Breast epithelium (tissue), 4 donors: ENCODE measurements at places on chromosomes 7 and 10. TPM values are rescaled to one million over a fixed set of nuclear protein-coding genes. Genes with fewer than 3 reads are reported as not detected.

The TMEM236 gene
- total RNA-seq = 2.9 TPM

The SPDYE16 gene
- total RNA-seq = not detected

The ARHGEF5 gene
- total RNA-seq = 31.8 TPM

The CFAP58 gene
- total RNA-seq = 0.88 TPM

The LRRD1 gene
- total RNA-seq = 0.16 TPM

DNA sequence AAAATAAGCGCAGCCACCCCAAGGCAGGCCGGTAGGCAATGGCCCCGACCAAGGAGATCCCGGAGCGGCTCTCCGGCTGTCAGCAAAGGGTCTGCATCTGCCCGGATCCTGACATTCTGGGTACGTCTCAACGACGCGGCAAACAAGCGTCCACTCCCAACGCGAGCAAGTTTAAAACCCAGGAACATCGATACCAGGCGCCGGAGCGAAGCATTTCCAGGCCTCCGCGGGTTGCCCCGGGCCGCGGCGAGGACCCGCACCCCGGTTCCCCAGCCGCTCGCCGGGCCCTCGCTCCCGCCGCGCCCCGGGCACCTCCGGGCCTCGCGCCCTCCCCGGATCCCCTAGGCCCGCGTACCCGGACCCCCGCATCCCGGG lies 453 bp downstream of the URGCP start:
- peak; percentile 19 for DNase-seq

DNA sequence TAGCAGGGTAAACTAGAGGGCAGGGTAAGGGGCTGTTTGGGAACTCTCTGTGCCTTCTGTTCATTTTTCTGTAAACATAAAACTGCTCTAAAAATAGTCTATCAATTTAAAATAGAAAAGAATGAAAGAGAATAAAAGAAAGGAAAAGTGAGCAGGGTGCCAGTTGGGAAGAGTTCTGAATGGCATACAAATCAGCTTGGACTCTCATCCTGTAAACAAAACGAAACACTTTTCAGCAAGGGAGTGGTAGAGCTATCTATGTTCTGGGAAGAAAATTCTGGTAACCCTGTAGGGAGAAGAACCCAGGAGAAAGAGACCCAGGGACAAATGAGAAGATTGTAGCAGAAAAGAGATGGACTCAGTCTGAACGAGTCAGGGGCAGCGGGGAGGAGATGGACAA lies 24.6 kb downstream of the SCRN1 start:
- DNase-seq = no peak

DNA sequence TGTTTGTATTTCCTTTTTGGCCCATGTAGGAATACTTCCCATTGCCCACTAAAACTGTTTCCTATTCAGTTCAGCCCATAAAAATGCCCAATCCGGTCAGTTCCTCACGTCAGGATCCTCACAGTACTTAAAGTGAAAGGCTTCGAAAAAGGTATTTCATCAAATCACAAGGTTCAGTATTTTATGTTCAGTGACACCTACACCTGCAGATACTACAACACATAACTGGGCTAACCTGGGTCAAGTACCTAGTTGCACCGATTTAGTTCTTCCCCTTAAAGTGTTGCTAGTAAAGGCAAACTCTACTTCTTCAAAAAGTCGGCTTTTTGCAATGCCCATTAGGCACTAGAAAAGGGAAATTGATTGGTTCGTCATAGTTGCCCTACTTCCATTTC lies 1.1 kb downstream of the SNX13 start:
- no peak for DNase-seq

- DNase-seq = no peak
Observed at GRCh38 chr10:36269222-36269621, 627.1 kb upstream of the FZD8 start.

- no peak for DNase-seq
Observed at GRCh38 chr10:89029181-89029580, 38.6 kb downstream of the FAS start.

DNA sequence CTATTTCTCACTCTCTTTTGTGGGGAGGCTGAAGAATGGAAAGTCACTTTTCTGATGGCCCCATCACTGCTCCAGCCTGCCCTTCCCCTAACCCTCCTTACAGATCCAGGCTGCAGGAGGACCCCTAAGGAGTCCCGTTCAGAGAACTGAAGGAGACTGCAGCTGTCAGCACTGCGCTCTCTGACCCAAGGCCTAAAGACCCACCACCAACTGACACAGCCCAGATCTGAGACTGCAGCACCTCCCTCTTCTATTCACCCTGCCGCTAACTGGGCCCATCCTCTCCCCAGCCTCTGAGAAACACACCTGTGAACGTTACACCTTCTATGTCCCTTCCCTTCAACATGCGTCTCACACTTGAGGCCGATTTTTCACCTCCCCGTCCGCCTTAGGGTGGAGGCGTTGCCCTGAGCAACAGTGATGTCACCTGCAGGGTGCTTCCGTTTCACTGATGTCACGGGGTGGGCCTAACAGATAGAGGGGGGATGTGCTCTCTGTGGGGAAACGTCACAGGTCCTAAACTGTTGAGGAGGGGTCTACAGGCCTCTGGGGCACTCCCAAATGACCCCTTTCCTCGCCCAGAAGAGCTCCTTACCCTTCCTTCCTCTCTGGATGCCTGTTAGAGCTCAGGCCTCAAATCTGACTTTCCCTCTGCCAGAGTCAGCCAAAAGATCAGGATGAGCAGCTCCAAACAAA lies 5.1 kb downstream of the ITPRIP start:
- DNase-seq = peak; percentile 10

- no peak for DNase-seq
Observed at GRCh38 chr7:75721426-75721825, 17.3 kb downstream of the HIP1 start.

- DNase-seq = no peak
Observed at GRCh38 chr10:4649471-4649870, 176.5 kb upstream of the AKR1E2 start.

GRCh38 chr7:99194301-99194700 lies 13.6 kb downstream of the KPNA7 start:
- no peak for DNase-seq
